Cortex of kidney (tissue), 1 donor: ENCODE measurements at places on chromosomes 3 and 15.

- no peak for DNase-seq
These were observed 44.0 kb downstream of the FMN1 start for GRCh38 chr15:33150431-33150941.

GRCh38 chr3:151402349-151402748 lies 17.8 kb upstream of the P2RY12 start:
- no peak for DNase-seq

- no peak for DNase-seq
These were observed 336.7 kb downstream of the LRTM1 start for GRCh38 chr3:54591157-54591556.

- DNase-seq, result no peak
These were observed 41.7 kb downstream of the FBXL22 start for GRCh38 chr15:63638839-63639238.

- DNase-seq, result no peak
These were observed 81.8 kb downstream of the CLASP2 start for GRCh38 chr3:33636125-33636850.

DNA sequence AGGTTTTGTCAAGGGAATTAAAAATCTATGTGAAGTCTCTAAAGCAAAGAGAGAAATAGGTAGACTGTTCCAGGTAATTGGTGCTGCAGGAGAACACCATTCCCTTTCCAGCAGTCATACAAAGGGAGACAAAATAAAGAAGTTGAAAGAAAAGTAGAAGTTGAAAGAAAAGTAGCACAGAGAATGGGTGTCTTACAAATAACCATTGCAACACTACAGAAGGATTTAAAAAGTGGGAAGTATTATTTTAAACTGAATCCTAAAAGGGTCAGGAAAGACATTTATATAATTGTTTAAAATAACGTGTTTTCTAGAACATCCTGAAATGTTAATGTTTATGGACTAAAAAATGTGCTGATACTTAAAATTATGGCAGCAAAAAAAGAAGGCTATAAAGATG lies 223.8 kb downstream of the RSRC1 start:
- DNase-seq, result no peak

DNA sequence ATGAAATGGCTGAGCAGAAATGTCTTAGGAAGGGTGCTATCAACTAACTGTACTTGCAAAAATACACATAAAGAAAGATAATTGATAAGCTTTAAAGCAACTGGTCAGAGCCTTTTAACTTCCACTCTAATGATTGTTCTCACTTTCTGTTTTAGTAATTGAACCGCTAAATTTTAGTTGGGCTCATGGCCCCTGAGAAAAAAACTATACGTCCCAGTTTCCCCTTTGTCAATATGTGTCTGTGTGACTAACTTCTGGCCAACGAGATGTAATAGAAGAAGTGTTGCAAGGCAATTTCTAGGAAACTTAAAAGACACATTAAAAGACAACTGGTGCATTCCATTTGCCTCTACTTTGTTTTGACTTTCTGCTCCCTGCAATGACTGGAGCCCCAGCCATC lies 223.9 kb downstream of the NR1D2 start:
- no peak for DNase-seq

DNA sequence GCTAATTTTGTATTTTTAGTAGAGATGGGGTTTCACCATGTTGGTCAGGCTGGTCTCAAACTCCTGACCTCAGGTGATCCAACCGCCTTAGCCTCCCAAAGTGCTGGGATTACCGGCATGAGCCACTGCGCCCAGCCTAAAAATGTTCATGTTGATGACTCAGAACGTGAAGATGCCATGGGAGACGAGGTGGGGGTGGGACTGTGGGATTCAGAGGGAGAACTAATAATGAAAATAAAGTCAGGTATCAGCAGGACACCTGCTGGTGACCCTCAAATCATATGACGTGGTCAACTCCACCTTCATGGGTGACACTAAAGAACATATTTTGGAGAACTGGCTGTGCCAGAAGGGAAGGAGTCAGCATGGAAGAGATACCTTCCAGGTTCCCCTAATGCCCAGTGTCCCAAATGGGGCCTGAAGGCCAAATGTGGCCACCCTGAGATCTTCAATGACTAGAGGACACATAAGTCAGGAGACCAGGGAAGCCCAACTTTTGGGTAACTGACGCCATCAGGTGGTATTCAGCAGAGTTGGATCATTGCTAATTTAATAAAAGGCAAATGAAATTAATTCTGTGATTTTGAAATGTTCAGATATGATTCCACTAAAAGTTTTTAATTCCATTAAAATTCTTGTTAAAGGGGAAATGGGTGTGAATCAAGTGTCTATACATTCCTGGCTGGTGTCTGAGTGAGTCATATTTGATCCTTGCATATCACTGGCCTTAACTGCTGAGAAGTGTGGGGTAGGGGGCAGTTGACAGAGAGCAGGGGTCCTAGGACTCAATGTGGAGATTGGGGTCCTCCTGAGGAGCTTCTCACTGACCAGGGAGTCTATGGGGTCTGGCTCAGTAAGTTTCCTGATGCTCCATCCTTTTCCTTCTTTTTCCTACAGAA lies 88.6 kb upstream of the GSK3B start:
- DNase-seq, result no peak

DNA sequence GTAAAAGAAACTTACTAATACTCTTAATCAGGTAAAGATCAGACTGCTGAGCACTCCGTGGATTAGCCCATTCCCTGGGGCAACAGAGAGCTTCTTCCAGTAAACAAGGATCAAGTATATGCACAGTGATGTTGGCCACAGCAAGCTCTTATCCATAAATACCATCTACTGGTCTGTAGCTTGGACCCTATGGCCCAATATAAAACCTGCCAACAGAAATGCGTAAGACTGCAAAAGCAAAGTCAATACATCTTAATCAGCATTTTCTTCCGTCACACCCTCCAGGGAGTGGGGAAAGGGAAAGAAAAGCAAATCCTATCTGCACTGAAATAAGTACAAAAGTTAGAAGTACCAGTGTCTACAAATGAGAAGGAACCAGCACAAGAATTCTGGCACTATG lies 1082.1 kb downstream of the ZPLD1 start:
- no peak for DNase-seq

- no peak for DNase-seq
These were observed 41.1 kb downstream of the FNDC3B start for GRCh38 chr3:172080503-172080902.

DNA sequence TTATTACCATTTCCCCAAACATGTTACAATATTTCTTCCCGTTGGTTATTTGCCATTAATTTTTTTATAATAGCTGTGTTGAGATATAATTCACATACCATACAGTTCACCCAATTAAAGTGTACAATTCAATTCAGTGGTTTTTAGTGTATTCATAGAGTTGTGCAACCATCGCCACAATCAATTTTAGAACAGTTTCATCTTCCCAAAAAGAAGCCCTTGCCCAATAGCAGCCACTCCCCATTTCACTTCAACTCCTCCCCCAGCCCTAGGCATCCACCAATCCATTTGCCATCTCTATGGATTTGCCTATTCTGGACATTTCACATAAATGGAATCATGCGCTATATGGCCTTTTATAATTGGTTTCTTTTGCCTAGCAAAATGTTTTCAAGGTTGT lies 225.1 kb downstream of the EPHB1 start:
- no peak for DNase-seq

GRCh38 chr3:57890874-57891273 lies 117.3 kb upstream of the FLNB start:
- no peak for DNase-seq

GRCh38 chr3:52354676-52355075 lies 38.6 kb downstream of the DNAH1 start:
- no peak for DNase-seq

DNA sequence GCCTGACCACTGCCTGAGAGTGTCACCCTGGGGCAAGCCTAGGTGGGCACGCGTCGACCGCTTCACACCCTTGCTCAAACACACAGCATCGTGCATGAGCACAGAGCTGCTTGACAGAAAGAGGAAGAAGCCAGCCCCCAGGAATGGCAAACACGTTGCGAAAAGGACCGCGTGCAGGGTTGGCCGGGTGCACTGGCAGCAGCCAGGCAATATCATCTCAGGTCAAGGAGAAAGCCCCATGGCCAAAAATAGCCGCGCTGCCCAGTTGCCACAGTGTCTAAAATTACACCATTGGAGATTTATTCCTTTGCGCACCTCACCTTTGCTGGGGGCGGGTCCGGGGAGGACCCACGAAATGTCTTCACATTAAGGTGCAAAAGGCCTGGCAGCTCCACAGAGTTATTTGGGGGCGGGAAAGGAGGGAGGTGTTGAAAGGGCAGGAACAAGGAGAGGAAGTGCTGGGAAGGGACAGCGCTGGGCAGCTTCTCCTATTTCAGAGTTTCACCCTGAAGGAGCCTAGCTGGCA lies 44.7 kb upstream of the NR2F2 start:
- no peak for DNase-seq

- DNase-seq, result no peak
These were observed 30.4 kb downstream of the SECISBP2L start for GRCh38 chr15:49015896-49016295.

DNA sequence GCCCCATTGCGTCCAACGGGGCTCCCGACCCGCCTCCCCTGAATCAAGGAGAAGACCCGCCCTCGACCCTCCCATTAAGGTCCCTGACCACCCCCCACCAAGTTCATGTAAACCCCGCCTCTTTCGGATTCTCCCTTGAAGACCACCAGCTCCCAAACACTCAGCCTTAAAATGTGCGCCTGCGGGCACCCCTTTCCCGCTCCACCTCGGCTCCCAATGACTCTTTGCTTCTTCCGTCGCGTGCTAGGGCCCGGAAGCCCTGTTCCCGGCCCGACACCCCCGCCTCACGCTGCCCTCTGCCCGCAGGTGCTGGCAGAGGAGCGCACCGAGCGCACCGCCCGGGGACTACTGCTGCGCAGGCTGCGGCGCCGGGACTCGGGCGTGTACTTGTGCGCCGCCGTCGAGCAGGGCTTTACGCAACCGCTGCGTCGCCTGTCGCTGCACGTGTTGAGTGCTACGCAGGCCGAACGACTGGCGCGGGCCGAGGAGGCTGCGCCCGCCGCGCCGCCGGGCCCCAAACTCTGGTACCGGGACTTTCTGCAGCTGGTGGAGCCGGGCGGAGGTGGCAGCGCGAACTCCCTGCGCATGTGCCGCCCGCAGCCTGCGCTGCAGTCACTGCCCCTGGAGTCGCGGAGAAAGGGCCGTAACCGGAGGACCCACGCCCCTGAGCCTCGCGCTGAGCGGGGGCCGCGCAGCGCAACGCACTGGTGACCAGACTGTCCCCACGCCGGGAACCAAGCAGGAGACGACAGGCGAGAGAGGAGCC lies 2.7 kb upstream of the LSMEM2 start:
- DNase-seq, result no peak

- DNase-seq, result no peak
These were observed 11.0 kb upstream of the PDCD6IP start for GRCh38 chr3:33787328-33788009.

GRCh38 chr3:128491941-128492670 lies 895 bp downstream of the GATA2 start:
- DNase-seq, result no peak

DNA sequence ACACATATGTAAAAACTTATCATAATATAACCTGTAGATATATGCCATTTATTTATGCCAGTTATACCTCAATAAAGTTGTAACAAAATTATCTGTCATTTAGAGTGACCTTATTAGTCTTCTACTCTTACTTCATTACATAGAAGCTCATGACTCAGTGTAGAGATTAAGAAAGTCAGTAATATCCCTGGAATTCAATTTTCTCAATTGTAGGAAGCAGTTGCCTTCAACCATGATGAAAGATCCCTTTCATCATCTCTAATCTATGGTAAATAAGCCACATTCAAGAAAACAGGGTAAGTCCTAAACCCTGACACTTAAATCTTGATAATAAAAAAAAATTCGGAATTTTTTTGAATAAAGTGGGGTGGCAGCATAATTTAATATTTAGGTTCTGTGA lies 216.5 kb upstream of the PEX5L start:
- no peak for DNase-seq

GRCh38 chr3:43998836-43999727 lies 242.6 kb upstream of the TOPAZ1 start:
- no peak for DNase-seq

- no peak for DNase-seq
These were observed 6.8 kb downstream of the ARPIN start for GRCh38 chr15:89905846-89906378.

DNA sequence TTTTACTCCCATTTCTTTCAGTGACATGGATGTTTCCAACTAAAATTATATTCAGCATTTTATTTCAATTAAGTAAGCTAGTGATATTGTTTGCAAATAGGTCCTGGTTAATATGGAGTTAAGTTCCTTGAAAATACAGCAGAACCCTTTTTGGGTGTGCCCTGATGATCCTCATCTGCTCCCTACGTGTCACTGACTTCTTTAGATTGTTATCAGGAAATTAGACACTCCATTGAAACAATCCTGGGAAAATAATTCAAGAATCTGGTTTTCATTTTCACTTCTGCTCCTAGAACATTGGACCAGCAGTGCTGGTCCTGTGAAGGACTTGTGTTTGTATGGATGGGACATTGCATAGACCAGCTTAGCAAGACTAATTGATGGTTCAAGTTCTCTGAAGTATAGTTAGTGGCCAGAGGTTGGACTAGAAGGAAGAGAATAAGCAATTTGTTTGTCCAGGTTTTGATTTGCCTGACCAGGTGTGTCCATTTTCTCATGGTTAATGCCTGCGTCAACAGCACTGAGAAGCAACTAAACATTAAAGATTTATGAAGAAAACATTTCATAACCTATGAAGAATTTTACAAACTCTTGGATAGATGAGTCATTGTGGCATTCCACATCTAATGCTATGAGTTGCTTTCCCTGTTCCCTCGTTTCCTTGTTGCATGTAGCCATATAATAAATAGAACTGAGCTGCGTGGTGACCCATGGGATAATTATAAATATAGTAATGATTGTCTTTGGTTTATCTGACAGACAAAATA lies 95.8 kb downstream of the ZPLD1 start:
- DNase-seq, result no peak

GRCh38 chr15:90929246-90930019 lies 2.9 kb downstream of the HDDC3 start:
- DNase-seq, result no peak

DNA sequence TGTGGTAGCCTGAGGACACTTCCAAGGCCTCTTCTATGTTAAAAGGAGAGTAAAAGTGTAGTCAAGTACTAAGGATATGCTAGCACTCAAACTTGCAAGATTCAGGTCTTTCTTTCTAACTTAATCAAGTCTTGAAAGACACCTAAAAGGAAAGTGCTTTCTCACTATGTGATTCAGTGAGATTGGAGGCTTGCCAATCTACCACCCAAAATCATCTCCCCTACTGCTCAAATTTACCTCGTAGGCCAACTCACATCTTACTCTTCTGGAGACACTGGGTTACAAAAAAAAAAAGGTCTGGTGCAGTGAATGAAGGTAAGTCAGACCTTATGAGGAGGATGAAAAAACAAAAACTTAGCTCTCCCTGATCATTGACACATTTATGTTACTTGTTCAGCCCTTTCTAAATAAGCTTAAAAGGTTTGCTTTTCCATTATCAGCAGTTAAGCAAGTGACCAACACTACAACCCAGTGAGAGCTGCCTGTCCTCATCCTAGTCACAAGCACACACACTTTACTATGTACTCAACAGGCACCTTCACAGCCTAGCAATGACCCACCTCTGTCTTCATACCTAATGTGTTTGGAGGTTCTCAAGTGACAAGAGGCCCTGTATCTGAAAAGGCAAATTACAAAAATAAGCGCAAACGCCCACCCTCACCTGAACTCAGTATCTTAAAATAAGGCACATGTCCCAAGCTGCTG lies 19.6 kb downstream of the SUMF1 start:
- DNase-seq, result no peak
